ENCODE measurements at places on chromosomes 13 and 19.
A peak's percentile ranks its signal among the peaks of the same experiment; 100 is the strongest.

GRCh38 chr13:95745289-95745688 is 68.3 kb downstream of the DNAJC3 start:
- DNase-seq: no peak

DNA sequence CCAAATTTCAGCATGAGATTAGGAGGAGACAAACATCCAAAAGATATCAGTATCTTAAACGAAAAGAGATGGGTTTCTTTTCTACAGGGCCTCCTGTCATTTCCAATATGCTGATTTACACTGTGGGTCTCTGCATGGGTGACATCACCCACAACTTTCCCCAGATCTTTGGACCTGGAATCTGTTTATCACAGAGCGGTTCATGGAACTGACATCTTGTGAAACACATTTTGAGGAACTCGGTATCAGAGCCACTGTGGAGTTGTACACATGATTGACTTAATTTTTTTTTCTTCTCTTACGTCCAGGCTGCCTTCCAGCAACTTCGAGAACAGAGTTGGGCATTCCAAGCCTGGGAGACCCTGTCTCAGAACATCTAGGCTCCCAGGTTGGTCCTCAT is 80.2 kb upstream of the SERP2 start:
- no peak for DNase-seq

- no peak for DNase-seq
Observed at GRCh38 chr13:109152311-109152820, 523.0 kb downstream of the MYO16 start.

DNA sequence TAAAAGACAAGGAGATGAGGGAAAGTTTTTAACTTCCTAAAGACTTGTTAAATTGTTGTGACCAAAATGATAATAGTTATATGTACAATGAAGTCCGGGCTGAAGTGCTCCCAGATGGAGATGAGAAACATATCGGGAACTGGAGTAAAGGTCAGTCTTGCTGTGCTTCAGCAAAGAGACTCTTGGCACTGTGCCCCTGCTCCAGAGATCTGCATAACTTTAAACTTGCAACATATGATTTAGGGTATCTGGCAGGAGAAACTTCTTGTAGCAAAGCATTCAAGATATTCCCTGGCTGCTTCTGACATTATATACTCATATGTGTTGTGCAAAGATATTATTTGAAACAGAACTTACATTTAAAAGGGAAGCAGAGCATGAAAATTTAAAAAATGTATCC is 786.6 kb upstream of the SLITRK6 start:
- DNase-seq: no peak

DNA sequence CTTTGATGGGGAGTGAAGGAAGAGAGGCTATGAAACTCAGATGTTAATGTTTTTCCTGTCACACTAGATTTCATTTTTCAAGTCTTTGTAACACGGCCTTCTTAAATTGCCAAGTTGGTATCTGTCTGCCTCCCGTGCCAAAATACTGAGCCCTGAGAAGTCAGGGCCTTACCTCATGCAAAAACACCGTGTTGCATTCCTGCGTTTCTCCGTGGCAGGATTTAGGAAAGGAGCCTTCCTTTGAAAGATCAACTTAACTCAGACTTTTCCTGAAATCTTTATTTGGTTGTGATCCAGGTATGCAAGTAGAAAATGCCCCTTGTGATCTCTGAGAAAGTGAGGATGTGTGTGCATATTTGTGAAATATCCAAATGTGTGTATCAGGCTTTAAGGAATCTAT is 1291.0 kb upstream of the SLC10A2 start:
- no peak for DNase-seq

DNA sequence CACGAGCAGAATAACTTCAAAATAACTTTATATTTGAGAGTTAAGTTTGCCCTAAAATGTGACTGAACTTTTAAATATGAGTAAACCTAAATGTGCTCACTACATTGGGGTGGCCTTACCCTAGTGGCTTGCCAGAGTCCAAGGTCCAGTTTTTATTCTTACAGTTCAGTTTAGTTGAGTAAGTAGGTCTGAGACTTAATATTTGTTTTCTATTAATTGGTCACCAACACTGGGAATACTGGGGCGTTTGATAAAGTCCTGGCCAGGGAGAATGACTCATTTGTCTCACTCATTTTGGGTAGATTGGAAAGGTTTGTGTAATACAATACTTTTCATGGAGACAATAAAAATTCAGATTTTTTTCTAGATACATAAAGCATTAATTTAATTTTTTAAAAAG is 127.8 kb upstream of the SPATA13 start:
- DNase-seq: no peak

GRCh38 chr19:42115705-42116104 is 16.5 kb downstream of the POU2F2 start:
- no peak for DNase-seq

- peak; percentile 80 for DNase-seq
Observed at GRCh38 chr19:18657590-18658365, 20.9 kb downstream of the KLHL26 start.

DNA sequence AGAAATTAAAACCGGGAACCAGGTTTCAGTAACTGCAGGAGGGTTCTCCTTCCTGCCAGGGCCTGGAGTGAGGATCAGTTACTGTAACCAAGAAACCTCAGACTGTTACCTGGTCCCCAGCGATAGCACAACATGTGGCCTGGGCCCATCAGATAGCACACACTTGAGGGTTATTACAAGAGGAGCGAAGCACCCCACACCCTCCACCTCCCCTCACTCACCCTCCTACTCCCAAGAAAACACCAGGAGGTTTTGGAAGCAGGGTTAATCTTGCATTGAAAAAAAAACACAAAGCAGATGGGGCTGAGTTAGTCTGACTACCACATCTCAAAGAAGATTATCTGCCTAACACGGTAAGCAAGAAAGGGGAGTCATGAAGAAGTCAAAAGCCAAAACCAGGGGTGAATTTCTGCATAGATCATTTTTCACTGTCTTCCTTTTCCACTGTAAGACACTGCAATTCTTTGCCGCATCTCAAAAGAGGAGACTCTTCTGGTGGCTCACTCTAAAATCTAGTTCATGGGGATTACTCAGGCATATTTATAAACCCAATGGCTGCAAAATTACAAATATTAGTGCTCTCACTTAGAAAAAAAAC is 75.9 kb upstream of the DOCK9 start:
- DNase-seq: no peak

DNA sequence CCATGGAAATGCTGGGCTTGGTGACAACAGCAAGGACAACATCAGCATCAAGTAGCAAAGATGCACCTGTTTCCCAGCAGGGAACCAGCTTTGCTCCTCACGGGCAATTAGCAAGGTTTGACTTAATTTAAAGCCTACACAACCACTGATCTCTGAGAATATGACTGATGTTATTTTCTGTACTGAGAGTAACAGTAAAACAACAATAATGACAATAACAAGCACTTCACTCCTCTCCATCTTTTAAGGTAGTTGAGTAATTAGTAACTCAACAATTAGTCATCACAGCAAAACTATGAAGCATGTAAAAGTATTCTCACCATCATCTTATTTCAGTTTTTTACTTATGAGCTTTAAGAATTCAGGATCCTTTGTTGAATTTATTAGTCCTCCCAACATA is 37.3 kb downstream of the ENOX1 start:
- DNase-seq: no peak

GRCh38 chr13:110126391-110126961 is 180.5 kb downstream of the COL4A1 start:
- no peak for DNase-seq

- DNase-seq: no peak
Observed at GRCh38 chr13:20192836-20193161, at the start of gene GJB2. GJB2 (minus strand) TSS chr13:20192938; CDS start chr13:20189581, 3,357 bp downstream.

DNA sequence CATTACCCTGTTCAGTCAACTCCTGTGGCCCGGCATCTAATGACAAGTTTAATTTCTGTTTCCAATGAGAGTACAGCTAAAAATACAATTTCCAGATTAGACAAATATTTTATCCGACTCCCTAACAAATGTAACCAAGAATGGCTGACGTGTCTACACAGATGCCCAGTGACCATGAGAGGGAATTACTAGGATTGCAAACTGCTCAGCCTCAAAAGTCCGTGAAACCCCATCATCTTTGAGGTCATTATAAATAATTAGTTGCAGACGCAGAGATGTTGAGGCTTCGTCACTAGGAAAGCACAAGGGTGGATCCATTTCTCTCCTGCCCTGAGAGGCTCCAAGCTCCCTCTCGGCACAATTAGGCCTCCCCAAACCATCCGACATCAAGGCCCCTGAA is 104.1 kb upstream of the ZNF507 start:
- no peak for DNase-seq

GRCh38 chr19:33809960-33810359 is 13.3 kb downstream of the KCTD15 start:
- no peak for DNase-seq

DNA sequence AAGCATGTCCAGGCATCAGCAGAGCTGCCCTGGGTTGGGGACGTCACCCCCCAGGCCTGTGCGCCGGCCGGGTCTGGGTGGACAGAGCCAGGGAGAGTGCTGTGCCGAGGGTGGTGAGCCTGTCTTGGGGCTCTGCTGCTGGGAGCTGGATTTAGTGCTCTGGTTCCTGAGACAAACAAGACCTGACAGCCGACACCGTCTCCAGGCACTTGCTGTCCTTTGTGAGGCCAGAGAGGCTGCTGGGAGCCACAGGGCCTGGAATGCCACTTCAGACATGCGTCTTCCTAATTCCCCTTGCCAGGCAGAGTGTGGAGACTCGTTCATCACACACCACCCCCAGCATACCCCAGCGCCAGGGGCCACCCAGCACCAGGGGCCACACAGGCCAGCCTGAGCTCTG is 165.8 kb downstream of the KDM4B start:
- DNase-seq: no peak

GRCh38 chr19:4693471-4694121 is 23.5 kb upstream of the MYDGF start:
- DNase-seq: no peak

DNA sequence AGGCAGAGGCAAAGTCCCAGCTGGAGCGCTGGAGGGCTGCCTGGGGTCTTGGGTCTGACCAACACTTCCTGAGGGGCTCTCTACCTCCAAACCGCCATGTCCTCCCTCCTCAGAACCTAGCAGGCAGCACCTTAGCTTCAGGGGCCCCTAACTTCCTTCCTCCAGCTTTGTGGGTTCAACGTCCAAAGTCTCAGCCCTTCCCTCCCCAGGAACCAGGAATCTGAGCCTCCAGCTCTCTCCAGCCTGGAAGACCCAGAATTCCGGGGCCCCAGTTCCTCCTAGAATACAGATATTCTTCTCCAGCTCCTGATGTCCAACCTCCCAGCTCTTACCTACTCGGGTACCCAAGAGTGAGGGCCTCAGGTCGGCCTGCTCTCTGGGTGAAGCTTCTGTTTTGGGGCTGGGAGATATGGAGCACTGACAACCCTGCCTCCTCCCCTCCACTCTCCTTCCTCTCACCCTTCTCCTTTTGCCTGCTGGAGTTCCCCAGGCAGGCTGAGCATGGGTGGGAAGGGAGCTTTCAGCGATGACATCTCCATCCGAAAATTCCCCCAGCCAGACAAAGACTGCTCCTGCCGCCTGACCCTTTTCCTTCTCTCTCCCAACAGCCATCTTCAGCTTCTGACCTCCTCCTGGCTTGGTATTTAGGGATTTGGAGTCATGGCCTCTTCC is 3.5 kb downstream of the TMEM150B start:
- DNase-seq: no peak

- DNase-seq: peak; percentile 28
Observed at GRCh38 chr19:17950310-17951156, 16.4 kb upstream of the KCNN1 start.

- no peak for DNase-seq
Observed at GRCh38 chr13:100589178-100589725, 663 bp upstream of the GGACT start.

DNA sequence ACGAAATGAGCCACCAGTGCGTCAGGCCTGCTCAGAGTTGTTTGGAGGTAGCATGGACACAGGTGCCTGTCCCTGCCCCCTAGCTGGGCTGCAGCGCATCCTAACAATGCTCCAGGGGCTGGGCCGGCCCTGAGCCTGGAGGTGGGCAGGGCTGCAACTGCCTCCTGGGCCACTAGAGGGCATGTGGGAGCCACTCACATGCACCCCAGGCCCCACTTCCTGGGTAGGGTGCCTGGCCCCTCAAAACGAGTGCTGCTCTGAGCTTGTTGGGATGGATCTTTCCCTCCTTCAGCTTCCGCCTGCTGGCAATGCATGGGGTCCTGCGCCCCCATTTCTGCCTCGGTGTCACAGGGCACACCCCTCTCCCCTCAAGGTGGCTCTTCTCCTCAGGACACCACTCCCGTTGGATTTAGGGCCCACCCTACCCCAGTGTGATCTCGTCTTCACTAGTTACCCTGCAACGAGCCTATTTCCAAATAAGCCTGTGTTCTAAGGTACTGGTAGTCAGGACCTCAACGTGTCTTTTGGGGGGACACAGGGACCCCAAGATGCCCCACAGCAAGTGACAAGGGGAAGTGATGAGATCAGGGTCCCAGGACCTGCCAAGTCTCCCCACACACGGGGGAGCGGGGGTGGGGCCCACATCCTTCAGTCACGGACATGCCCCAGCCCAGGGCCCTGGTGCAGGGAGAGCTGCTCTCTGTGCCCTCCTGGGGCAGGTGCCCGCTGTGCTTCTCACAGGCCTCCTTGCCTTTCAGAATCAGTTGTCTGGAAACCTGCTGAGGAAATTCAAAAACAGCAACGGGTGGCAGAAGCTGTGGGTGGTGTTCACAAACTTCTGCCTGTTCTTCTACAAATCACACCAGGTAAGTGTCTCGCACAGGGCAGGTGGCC is 131.3 kb downstream of the STK24 start:
- peak; percentile 78 for DNase-seq

DNA sequence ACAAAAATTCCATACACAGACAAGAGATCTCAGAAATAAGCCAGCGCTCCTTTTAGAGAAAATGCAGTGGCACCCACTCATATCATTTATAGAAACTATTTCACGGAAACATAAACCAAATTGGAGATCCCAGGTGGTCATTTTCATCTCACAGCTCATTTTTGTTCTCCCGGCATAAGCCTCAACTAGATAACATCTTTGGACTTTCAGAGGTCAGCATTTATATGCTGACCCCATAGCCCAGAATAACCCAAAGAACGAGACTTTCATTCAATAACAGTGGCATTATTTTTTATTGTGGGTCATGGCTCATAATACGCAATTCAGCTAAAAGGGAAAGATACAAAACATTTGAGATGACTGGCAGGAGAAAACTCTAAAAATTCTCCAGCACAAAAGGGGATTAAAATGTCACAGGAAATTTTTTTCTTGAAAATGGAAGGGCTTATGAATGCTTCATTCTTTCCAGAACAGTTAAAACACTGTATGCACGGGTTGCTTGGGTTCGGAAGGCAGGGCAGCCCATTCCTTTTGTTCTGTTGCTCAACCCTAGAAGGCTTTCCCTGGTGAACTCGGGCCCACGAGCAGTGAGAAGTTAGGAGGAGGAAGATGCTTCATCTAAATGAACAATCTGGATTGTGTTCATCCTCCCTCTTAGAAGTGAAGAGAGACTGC is 24.0 kb downstream of the STARD13 start:
- DNase-seq: no peak

GRCh38 chr19:20102097-20102496 is 24.3 kb downstream of the ZNF90 start:
- DNase-seq: no peak

DNA sequence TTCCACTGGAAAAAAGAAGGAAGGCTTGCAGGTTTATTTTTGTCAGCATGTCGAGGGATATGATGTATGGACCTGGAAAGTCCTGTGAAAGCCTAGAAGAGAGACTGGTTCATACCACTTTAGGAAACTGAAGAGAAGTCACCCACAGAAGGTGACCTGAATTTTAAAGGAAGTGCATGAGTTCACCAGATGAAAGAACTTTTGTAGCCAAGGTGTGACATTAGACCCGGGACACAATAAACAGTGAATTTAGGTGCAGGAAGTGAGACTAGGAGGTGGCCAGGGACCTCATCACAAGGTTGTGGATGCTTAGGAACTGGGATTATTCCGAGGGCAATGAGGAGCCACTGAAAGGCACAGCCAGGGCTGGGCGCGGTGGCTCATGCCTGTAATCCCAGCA is 79.1 kb downstream of the ZNF429 start:
- no peak for DNase-seq
